ENCODE measurements at places on chromosomes 6 and 20. TPM values are rescaled to one million over a fixed set of nuclear protein-coding genes. Genes with fewer than 3 reads are reported as not detected.

DNA sequence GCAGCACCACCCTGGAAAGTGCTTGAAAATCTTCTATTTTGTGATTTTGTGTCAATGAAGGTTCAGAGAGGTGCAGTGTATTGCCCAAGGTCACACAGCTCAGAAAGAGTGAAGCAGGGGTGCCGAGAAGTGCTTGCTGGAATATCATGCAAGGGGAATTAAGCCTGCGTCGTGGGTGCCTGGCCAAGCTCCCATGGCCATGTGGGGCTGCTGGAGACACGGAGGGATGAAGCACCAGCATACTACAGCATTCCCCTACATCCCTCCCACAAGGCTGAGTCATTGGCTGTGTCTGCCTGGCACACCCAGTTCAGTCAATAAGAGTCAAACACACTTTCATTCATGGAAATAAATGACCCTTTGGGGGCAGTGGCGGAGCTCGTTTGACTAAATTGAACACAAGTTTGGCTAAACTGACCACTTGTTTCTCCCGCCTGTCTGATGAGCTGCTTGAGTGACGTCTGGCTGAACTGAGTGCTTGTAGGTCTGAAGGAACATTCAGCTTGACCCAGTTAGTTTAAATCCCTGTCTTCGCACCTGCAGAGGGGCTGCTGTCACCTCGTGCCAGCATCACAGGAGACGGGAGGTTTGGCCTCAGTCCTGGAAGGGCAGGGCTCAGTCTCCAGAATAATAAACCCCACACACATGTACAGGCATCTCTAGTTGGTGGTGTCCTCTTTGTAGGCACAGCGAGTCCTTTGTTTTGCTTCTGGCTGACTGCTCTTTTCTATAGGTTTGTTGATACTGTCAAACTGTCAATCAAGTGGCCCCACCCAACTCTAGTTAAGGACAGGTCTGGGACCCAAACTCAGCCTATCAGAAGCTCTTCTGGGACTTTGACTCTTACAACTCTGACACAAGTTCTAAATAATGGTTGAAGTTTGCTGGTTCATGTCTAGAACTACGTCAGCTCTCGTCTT lies 8.4 kb upstream of the TGM2 start:
- no peak overlapping the region for H3K4me3 ChIP-seq
- DNase-seq: peak; percentile 87

DNA sequence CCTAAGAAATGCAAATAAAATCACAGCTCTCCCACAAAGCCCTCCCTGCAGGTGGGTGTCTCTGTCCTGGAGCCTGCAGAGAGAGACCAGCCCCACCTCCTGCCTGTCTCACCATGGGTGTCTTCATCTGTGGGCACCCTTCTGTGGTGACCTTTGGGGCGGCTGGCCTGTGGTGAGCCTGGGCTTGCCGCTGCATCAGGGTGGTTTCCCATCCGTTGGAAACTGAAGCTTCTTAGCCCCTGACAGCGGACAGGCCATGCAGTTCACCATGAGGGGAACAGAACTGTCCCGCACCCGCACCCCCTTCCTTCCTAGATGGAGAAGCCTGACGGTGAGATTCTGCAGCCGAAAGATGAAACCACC lies 42.3 kb upstream of the FRMD1 start:
- no peak overlapping the region for H3K27ac ChIP-seq
- H3K4me3 ChIP-seq: no peak overlapping the region
- no peak for DNase-seq

PRICKLE4 gene
- total RNA-seq: 0.26 TPM

SIRPG gene
- total RNA-seq: not detected

DNA sequence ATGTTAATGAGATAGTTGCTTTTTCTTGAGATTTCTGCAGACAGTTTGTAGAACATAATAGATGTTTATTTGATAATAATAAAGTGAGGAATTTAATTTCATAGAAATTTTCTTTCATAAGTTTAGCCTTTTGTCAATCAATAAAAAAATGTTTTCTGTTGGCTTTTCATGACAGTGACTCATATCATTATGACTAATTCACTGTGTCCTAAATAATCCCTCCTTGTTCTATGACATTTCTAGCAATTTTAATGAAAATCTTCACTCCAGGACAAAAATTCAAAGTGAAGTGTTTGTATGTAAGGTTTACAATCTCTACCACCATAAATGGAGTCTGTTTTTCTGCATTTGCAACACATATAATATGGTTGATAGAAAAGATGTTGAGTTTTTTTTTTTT lies 109.9 kb downstream of the UTRN start:
- no peak overlapping the region for H3K4me3 ChIP-seq
- no peaks in the 10 kb centered on the region for H3K36me3 ChIP-seq
- H3K27ac ChIP-seq: no peak overlapping the region
- DNase-seq: no peak
- no peaks in the 10 kb centered on the region for H3K27me3 ChIP-seq

DNA sequence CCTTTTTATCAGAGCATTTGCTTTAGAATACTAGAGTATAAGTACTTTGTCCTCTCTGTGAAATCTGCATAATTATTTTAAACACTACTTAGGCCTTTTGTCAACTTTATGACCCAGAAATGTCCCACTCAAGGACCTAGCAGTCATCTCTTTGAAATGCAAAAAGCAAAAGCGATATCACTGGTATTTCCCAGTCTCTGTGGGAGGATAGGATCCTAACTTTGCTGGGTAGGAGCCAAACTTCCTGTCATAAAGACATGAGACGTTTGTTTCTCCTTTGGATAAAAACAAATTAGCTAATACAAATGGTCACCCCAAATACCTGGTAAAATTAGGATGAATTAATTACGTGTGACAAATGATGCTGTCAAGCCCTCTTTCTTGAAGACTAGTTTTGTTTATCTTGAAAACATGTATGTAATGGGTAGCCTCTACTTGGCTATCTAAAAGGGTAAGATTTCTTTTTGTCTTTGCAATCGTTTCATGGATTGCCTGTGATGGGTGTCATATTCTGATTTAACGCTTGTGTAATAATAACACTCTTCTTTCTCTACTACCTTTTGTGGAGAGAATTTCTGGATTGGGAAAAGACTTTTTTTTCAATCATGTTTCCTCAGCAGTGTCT lies 36.2 kb downstream of the DCDC2 start:
- H3K27me3 ChIP-seq: no peaks in the 10 kb centered on the region
- H3K4me3 ChIP-seq: no peak overlapping the region
- no peaks in the 10 kb centered on the region for H3K36me3 ChIP-seq
- DNase-seq: peak; percentile 76

DNA sequence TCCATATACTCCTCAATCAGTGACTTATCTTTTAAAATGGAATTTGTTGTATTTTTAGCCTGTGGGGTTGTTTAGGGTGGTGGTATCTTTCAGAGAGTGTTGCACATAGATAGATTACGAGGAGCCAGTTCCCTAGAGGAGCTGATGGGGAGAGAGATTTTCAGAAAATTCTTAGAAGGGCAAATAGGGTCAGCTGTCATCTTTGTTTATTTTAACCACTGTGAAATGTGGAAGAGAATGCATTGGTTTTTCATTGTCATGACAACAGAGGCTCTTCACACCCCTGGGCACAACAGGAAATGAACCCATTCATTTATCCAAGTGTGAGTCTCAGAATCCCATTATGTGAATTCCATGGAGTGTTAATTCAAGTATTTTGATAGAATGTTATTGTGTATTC lies 188.4 kb downstream of the JARID2 start:
- H3K4me1 ChIP-seq: peaks cover 5% of the 10 kb centered on the region
- H3K4me3 ChIP-seq: no peak overlapping the region
- no peak for DNase-seq
- H3K27me3 ChIP-seq: no peaks in the 10 kb centered on the region

HTR1B gene
- total RNA-seq: not detected

DNA sequence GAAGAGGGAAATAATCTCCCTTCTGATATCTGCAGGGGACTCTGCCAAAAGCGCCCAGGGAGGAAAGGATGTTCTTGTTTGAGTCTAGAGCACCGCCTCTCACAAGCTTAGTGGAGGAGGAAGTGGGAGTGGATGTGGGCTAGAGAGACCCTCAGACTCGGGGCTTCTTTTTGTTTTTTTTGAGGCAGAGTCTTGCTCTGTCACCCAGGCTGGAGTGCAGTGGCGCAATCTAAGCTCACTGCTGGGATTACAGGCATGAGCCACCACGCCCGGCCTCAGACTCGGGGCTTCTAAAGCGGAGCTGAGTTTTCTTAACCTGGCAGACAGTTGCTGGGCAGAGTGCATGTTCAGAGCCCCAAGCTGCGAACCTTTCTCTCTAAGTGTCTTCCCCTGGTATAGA lies 310.8 kb downstream of the BMP7 start:
- H3K4me1 ChIP-seq: no peaks in the 10 kb centered on the region
- H3K27me3 ChIP-seq: no peaks in the 10 kb centered on the region
- no peaks in the 10 kb centered on the region for H3K36me3 ChIP-seq
- DNase-seq: no peak

HRH3 gene
- not detected for total RNA-seq

FOXQ1 gene
- 2.0 TPM for total RNA-seq

GRCh38 chr20:52534616-52535015 lies 343.0 kb upstream of the ZFP64 start:
- H3K27ac ChIP-seq: no peak overlapping the region
- H3K4me1 ChIP-seq: no peaks in the 10 kb centered on the region
- no peak for DNase-seq
- H3K4me3 ChIP-seq: no peak overlapping the region

ACSS1 gene
- 3.9 TPM for total RNA-seq

DNA sequence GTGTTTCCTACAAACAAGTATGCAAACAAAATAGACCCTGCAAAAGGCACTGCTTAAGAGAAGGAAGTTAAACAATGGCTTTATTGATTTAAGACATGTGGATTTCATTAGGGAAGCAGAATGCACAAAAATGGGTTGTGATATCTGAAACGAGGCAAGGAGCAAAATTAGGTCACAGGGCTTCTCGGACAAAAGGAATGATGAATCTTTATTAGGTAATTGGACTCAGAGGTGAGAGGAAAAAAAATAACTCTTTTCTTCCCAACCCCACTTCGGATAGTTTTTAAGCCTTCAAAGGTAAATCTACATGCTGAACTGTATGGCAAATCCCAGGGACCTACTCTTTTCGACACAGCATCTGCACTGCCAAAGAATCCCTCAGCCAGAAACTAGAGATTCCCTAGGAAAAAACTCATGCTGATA lies 183.0 kb upstream of the TAB2 start:
- no peaks in the 10 kb centered on the region for H3K27me3 ChIP-seq
- H3K27ac ChIP-seq: no peak overlapping the region
- H3K36me3 ChIP-seq: no peaks in the 10 kb centered on the region
- H3K4me1 ChIP-seq: no peaks in the 10 kb centered on the region
- DNase-seq: peak; percentile 50
- H3K4me3 ChIP-seq: no peak overlapping the region

BMP7 gene
- not detected for total RNA-seq

DNA sequence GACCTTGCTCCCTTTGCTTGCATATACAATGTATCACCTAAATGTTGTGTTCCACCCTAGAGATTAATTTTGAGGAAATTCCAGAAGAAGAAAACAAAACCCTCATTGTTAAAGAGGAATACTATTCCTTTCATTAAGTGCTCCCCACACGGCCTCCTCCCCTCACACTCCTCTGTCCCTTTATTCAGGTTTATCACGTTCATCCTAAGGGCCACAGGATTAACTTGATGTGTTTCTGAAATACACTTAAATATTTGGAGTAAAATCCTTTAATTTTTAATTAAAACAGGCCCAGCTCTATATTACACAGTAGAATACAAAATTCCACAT lies 89.4 kb upstream of the MRPS10 start:
- no peak for DNase-seq
- peaks cover 4% of the 10 kb centered on the region for H3K4me1 ChIP-seq
- H3K4me3 ChIP-seq: no peak overlapping the region
- H3K27me3 ChIP-seq: no peaks in the 10 kb centered on the region
- H3K36me3 ChIP-seq: no peaks in the 10 kb centered on the region

DNA sequence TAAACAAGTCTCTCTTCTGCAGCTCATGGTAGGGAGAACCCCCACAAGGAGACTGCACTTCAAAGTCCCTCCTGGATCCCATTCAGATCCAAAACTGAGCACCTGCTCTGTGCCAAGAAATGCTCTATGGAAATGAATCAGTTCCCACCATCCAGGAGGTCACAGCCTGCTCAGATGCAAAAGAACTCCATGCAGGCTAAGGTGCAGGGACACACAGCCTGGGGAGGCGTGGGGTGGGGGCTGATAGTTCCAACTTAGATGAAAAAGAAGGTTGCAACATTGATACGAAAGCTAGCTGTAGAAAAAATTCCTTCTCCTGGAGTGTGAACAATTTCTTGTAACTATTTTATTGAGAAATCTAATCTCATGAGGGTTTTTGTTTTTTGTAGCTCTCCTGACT lies 111.0 kb upstream of the TMEM170B start:
- no peaks in the 10 kb centered on the region for H3K36me3 ChIP-seq
- H3K4me1 ChIP-seq: peaks cover 16% of the 10 kb centered on the region
- no peak overlapping the region for H3K27ac ChIP-seq
- H3K4me3 ChIP-seq: no peak overlapping the region
- DNase-seq: no peak
- H3K27me3 ChIP-seq: no peaks in the 10 kb centered on the region

DNA sequence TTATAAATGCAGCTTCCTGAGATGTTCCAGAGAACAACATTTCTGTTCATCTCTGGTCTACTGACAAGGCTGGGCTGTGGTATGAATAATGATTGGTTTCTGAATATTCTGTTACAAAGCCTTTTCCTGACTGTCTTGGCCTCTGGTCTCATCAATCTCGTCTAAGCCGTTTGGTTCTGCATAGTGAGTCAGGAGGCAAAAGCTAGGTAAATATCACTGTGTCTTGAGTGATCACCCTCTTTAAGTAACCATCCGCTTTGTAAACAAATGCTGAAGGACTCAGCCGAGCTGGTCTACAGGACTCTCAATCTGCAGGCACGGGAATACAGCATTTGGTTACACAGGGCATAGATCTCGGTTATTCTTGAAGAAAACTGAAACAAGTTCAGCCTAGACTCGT lies 511.9 kb downstream of the KIF16B start:
- DNase-seq: no peak
- H3K4me1 ChIP-seq: no peaks in the 10 kb centered on the region
- no peaks in the 10 kb centered on the region for H3K36me3 ChIP-seq
- no peaks in the 10 kb centered on the region for H3K27me3 ChIP-seq
- no peak overlapping the region for H3K4me3 ChIP-seq
- no peak overlapping the region for H3K27ac ChIP-seq

DNA sequence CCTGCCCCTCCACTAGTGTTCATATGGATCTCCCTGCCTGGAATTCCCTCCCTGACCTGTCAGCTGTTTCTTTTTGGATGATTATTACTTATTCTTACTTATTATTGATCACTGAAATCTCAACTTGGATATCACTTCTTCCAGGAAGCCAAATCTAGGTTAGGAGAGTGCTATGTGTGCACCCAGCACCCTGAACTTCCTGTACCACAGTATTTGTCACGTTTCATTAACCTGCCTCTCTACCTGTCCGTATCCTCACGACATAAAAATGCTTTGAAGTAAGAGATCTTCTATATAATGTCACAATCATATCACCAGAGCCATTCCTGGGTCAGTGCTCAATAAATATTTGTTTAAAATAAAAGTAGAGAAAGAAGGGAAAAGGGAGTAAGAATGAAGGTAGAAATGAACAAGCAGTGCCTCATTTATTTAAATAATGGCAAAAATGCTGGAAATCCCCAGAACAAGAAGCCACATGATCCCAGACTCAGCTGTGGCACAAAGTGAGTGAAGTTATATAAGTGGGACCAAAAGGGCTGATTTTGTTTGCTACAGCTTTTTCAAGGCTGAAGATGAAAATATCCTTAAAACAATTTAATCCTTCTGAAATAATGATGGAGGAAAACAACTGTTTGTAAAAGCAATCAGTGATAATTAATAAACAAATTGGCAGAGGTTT lies 88.0 kb upstream of the MANEA start:
- H3K4me1 ChIP-seq: no peaks in the 10 kb centered on the region
- no peak overlapping the region for H3K27ac ChIP-seq
- no peak overlapping the region for H3K4me3 ChIP-seq
- no peaks in the 10 kb centered on the region for H3K36me3 ChIP-seq

GGTLC1 gene
- not detected for total RNA-seq

Measured in fibroblast of lung (primary cell).